SW480 (cell line): ENCODE measurements at places on chromosomes 2 and 18.

GRCh38 chr2:75047189-75047991 lies 88.9 kb downstream of the POLE4 start:
- peak; percentile 9 for DNase-seq

GRCh38 chr2:220318508-220318907 lies 691.1 kb downstream of the SLC4A3 start:
- DNase-seq, result no peak

DNA sequence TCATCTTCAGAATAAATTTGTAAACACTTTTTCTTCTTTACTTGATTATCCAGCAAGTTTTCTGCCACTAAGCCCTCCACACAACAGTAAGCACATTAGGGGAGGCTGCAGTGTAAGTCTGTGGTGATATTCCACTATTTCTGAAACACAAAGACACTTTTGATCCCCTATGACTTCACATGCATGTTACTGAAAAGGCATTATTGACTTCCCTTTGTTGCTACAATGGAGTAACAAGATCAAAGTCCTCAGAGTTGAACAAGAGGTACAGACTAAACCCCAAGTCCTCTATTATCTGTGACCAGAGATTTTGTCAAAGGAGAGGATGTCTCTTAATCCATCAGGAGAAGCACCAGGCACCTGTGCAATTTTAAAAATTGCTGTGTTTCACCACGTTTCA lies 157.9 kb downstream of the CD226 start:
- DNase-seq, result peak; percentile 5

- no peak for DNase-seq
Observed at GRCh38 chr2:18517386-18517785, 43.1 kb downstream of the RDH14 start.

DNA sequence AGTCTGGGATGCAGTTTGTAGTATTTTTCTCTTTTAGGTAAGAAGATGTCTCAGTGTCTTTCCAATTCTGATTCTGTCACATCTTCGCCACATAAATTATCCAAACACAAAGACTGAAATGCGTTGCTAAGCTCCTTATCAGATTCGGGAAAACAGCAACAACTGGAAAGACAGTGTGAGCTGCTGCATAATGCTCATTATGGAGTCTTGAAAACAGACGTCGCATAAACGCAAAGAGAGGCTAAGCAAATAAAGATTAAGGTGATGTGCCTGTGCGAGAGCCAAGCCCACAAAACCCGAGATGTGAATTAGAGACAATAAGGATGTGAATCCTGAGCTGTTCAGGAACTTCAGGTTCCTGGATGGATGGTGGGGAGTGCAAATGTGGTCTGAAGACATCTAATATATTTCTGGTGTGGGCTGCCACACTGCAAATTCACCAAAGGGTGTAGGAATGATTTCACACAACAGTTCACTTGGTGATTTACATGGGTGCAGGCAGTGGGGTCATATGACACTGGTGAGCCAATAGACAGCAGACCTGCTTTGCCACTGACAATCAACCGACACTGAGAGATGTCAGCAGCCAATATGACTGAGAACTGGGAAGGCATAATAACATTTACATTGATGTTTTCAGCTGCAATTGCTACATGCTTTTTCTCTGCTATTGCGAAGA lies 195.8 kb downstream of the MTX2 start:
- DNase-seq, result no peak

GRCh38 chr18:7677001-7677400 lies 109.9 kb downstream of the PTPRM start:
- no peak for DNase-seq

- DNase-seq, result no peak
Observed at GRCh38 chr2:238875101-238875470, 27.2 kb downstream of the TWIST2 start.

DNA sequence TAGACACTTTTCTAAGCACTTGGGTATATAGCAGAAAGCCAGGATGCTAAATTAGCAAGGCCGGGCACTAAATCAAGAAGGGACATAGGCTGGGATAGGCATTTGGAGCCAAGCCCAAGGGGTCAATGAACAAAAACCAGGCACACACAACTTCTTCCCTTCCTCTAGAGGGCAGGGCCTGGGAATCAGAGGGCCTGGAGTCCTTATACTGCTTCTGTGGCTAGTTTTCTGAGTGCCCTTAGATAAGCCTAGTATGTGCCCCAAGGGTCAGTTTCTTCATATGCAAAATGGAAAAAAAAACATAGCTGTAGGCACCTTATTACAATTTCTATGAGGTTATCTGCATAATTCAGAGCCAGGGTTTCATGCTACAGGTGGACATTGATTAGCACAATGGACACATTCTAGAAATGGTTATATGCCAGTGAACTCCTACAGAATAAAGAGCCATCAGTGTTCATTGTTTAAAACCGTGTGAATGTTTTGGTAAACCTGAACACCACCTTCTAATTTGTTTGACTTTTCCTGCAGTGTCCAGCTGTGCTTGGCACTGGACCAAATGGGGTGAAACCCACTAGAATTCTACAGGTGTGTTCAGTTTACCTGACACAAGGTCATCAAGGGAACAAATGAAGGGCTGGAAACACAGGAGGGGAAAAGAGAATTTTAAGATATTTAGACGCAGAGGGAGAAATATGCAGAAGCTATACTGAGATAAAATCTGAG lies 49.6 kb downstream of the PAX8 start:
- DNase-seq, result no peak

- DNase-seq, result no peak
Observed at GRCh38 chr2:63866009-63866709, 24.5 kb downstream of the UGP2 start.

DNA sequence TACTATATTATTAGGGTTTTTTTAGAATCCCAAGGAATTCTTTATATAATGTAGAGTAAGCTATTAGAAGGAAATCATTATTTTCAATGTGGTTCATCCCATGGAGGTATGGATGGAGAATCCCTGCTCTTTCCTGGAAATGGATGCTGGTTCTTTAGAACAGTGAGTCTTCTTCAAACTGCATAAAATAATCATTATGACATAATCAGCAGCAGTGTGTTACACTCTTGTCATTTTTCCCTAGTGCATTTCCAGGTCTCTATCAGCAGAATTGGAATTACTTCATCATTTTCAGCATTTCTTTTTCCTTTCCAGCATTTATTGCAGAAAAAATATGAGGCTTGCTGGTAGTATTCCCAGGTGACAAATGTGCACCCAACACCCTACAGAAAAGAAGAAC lies 168.1 kb downstream of the ETAA1 start:
- DNase-seq, result no peak

GRCh38 chr2:69685321-69686048 lies 41.9 kb upstream of the AAK1 start:
- DNase-seq, result no peak

- DNase-seq, result peak; percentile 61
Observed at GRCh38 chr2:234251326-234252271, 201.1 kb downstream of the SPP2 start.

GRCh38 chr2:189249171-189249570 lies 69.6 kb upstream of the COL5A2 start:
- DNase-seq, result no peak

DNA sequence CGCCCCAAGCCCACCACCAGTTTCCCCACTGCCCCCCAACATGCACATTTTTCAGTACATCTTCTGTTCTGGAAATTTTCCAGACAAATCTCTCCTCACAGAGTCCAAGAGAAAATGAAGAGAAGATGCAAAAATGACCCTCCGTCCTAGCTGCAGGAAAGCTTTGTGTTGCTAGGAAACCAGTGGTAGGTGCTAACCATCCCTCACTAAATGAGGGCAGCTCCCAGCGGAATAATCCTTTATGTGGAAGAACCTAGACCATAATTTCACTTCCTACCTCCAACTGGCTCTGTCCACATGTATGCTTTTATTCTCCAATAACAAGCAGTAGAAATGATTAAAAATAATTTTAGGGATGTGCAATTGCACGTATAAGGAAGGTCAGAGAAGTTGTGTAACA lies 311.9 kb upstream of the EPHA4 start:
- no peak for DNase-seq

DNA sequence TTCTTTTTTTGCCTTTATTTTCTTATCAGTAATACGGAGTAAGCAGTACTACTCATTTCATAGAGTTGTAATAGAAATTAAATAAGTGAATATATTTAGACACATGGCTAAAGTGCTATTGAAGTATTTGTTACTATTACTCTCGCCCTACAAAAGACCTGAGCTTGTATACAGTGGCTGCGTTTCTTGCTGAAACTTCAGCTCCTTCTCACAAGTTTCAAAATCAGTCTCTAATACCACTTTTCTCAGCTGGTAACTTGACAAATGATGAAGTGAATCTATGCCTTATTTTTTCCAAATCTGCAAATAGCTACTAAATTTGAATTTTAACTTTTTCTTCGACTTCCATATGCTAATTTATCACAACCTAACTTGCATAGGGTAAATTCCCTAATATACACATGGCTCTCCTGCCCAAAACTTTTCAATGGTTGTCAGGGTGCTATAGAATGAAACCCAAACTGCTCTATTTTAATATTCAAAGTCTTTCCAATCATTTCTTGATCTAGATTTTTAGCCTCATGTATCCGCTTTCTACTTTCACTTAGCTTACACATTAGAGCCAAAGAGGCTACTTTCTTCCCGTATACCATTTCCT lies 347.8 kb upstream of the GULP1 start:
- DNase-seq, result no peak

DNA sequence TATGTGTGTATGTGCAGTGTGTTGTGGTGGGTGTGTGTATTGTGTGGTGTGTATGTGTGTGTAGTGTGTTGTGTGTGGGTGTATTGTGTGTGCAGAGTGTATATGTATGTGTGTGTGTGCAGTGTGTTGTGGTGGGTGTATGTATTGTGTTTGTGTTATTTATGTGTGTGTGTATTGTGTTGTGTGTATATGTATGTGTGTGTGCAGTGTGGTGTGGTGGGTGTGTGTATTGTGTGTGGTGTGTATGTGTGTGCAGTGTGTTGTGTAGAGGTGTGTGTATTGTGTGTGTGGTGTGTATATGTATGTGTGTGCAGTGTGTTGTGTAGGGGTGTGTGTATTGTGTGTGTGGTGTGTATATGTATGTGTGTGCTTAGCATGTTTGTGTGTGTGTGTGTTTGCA lies 24.3 kb downstream of the ACKR3 start:
- no peak for DNase-seq

- no peak for DNase-seq
Observed at GRCh38 chr2:20353241-20353992, 2.8 kb upstream of the PUM2 start.

DNA sequence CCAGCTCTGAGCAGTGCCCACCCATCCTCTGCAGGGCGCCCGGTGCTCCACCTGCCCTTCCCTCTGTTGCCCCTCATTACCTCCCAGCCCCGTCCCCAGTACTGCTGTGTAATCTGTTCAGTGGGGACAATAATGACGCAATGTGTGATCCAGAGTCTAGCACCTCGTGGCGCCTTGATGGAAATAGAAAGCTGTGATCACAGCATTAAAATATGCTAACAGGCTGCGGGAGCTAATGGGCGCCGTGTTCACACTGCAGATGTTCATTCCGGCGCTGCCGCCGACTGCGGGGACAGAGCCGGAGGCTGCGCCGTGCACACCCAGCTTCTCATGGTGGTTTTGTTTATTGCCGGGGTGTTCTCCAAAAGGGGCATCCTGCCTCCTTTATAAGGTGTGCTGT lies 235.2 kb downstream of the LDLRAD4 start:
- DNase-seq, result no peak

- peak; percentile 91 for DNase-seq
Observed at GRCh38 chr2:70070542-70071268, 16.6 kb upstream of the PCBP1 start.

DNA sequence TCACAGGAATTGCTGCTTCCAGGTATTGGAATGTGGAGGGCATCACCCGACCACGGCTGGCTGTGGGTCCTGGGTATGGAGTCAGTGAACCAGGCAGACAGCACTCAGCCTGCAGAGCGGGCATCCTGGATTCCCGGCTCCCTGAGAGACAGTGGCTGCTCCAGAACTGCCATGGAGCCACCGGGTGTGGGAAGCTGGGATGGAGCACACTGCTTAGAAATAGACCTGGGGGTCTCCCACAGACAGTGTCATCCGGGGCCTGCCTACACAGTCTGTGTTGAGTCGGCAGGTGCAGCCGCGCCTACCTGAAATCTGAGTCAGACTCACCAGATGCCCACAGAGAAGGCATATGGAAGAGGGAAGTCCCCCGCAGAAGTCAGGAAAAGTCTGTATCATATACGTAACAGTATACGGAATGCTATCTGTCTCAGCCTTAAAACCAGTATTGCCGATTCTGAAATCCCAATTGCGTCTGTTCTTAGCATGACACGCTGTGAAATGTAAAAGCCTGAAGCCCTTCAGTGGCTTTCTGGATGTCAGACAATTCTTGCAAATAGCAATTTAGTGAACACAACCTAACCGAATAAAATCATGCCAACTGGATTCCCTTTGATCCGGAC lies 509.7 kb upstream of the MYT1L start:
- peak; percentile 51 for DNase-seq
